NCI-H524 treated with DMSO at 0.1 percent for 48 hours (cell line): ENCODE measurements at places on chromosomes 3 and 15.

GRCh38 chr3:150605998-150606641 is 3.0 kb downstream of the SELENOT start:
- DNase-seq, result no peak

GRCh38 chr15:58070801-58071418 is 5.4 kb upstream of the ALDH1A2 start:
- DNase-seq, result peak; percentile 43

DNA sequence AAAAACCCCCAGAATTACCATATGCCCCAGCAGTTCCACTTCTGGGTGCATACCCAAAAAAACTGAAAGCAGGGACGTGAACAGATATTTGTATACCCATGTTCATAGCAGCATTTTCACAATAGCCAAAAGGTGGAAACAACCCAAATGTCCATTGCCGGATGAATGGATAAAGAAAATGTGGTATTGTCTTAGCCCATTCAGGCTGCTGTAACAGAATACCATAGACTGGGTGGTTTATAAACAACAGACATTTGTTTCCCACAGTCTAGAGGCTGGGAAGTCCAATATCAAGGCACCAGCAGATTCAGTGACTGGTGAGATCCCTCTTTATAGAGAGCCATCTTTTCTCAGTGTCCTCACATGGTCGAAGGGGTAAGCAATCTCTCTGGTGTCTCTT is 182.1 kb upstream of the ANKRD28 start:
- DNase-seq, result no peak

GRCh38 chr3:172678068-172678467 is 32.8 kb downstream of the NCEH1 start:
- DNase-seq, result no peak
